ENCODE measurements at places on chromosomes 6 and 20. TPM values are rescaled to one million over a fixed set of nuclear protein-coding genes. Genes with fewer than 3 reads are reported as not detected.

- no peaks in the 10 kb centered on the region for H3K4me1 ChIP-seq
- H3K4me3 ChIP-seq = no peak overlapping the region
- peaks cover 43% of the 10 kb centered on the region for H3K27me3 ChIP-seq
Observed at GRCh38 chr20:56004611-56005388, 519 bp downstream of the CBLN4 start.

- peaks cover 9% of the 10 kb centered on the region for H3K36me3 ChIP-seq
- peak overlapping the region; percentile 88 for H3K27ac ChIP-seq
- peak overlapping the region; percentile 90 for H3K4me3 ChIP-seq
- no peak for DNase-seq
Observed at GRCh38 chr20:56392881-56393482, 537 bp downstream of the CSTF1 start.

DNA sequence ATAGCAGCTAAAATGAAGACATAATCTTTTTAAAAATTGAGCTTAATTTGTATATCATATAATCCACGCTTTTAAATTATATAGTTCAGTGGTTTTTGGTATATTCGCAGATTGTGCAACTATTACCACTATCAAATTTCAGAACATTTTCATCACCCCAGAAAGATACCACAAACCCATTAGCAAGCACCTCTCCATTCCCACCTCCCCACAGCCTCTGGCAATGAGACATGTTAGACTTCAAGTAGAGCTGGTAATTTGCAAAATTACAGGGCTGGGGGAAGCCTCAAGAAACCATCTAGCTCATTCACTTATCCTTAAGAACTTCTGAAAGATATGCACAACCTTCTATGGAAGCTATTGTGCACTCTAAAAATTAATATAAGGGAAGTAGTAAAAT, 37.2 kb downstream of the TRMT6 start:
- H3K27ac ChIP-seq = no peak overlapping the region
- no peak overlapping the region for H3K4me3 ChIP-seq
- H3K36me3 ChIP-seq = no peaks in the 10 kb centered on the region

- H3K27me3 ChIP-seq = no peaks in the 10 kb centered on the region
- no peak overlapping the region for H3K27ac ChIP-seq
- no peak overlapping the region for H3K4me3 ChIP-seq
- DNase-seq = no peak
Observed at GRCh38 chr6:74932232-74932888, 273.5 kb downstream of the COL12A1 start.

- no peak overlapping the region for H3K4me3 ChIP-seq
- DNase-seq = no peak
- H3K36me3 ChIP-seq = no peaks in the 10 kb centered on the region
- H3K27ac ChIP-seq = no peak overlapping the region
- no peaks in the 10 kb centered on the region for H3K4me1 ChIP-seq
- H3K27me3 ChIP-seq = no peaks in the 10 kb centered on the region
Observed at GRCh38 chr6:141134723-141135122, 998.0 kb upstream of the GJE1 start.

DNA sequence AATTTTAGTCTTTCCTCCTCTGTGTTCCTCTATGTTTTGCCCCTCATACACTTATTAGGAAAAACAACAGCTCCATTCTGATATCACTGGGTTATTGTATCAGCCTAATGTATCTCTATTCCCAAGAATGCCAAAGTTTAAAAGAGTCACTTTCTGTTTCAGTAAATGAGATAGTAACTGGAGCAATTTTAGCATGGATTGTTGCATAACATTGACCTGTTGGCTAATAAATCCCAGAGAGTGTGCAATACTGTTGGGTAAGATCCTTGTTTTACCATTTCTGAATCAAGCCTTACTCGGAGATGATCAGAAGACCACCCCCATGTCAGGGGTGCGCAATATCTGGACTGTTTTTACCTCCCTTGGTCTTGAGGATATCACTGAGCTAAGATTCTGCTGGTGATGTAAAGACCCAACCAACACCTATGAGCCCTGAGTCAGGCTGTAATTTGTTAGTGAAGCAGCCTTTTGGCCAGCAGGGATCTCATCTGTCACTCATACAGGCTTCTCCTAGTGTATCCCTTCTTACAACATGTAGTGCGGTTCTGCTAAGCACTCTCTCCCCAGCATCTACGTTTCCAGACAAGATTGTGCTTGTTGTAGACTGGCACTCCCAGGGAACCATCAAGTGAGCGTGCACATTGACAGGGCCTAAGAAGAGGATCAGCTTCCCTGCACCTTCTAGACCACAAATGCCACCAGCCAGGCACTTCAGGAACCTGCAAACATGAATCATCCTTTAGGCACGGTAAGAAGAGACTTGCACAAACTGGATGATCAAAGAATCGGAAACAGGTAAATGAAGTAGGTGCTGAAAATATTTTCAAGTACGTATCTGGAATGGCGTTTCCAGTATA, 11.5 kb upstream of the IPCEF1 start:
- H3K27me3 ChIP-seq = no peaks in the 10 kb centered on the region
- DNase-seq = peak; percentile 92
- peak overlapping the region; percentile 30 for H3K27ac ChIP-seq
- no peaks in the 10 kb centered on the region for H3K36me3 ChIP-seq
- peaks cover 23% of the 10 kb centered on the region for H3K4me1 ChIP-seq

POPDC3 gene
- 15.9 TPM for polyA plus RNA-seq

HS3ST5 gene
- polyA plus RNA-seq = not detected
